Suppressor macrophage treated with lipopolysaccharide for 1 hour (primary cell): ENCODE measurements at places on chromosomes 6 and 20.

DNA sequence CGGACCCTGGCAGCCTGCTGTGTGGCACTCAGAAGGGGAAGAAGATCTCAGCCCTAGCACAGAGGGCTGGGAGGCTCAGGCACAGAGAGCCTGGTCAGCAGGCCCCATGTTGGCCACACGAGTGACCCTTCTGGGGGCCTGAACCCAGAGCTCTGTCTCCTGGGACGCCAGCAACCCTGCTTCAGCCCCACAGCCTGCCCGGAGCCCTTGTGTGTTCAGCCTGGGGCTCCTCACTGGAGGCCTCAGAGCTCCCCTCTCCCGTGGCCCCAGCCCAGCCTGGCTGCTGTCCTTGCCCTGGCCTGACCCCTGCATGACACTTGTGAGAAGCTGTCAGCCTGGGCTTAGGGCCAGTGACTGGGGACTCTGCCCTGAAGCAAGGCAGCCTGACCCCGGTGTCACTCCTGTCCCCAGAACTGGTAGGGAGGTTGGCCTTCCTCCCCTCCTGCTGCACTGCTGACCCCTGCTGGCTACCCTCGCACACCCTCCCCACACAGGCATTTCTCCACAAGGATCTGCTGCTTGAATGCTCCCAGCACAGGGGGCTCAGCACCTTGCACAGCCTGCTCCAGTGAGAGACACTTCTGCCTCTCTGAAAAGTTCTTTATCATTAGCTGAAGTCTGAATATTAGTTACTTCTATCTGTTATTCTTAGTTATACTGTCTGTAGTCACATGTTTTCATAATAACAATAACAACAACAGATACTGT, 15.4 kb upstream of the IP6K3 start:
- DNase-seq = peak; percentile 54

- no peak for DNase-seq
Observed at GRCh38 chr6:56841381-56841749, 113.5 kb upstream of the BEND6 start.

- DNase-seq = no peak
Observed at GRCh38 chr6:86949771-86950170, 12.4 kb downstream of the HTR1E start.

- DNase-seq = no peak
Observed at GRCh38 chr6:39086294-39086693, 28.7 kb downstream of the SAYSD1 start.

GRCh38 chr20:16321291-16321690, 252.0 kb downstream of the KIF16B start:
- peak; percentile 54 for DNase-seq
